ENCODE measurements at places on chromosomes 6 and 20.

DNA sequence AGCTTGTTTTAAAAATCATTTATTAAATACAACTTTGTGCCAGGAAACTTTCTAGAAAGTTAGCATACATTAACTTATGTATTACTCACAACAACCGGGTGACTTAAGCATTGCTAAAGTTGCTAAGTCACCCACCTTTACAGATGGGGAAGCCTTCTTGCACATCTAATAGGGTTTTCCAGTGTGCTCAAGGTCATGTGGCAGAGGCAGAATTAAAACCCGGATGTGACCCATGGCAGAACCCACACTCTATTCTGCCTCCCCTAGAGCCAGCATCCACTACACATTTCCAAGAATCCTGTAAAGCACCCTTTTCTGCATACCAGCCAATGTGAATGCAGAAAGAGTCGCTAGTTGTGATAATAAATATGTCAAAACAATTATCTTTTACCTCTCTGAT lies 13.4 kb downstream of the LINC00237 start:
- no peak for DNase-seq

- DNase-seq, result no peak
Observed at GRCh38 chr6:55299286-55299985, 27.8 kb upstream of the GFRAL start.

DNA sequence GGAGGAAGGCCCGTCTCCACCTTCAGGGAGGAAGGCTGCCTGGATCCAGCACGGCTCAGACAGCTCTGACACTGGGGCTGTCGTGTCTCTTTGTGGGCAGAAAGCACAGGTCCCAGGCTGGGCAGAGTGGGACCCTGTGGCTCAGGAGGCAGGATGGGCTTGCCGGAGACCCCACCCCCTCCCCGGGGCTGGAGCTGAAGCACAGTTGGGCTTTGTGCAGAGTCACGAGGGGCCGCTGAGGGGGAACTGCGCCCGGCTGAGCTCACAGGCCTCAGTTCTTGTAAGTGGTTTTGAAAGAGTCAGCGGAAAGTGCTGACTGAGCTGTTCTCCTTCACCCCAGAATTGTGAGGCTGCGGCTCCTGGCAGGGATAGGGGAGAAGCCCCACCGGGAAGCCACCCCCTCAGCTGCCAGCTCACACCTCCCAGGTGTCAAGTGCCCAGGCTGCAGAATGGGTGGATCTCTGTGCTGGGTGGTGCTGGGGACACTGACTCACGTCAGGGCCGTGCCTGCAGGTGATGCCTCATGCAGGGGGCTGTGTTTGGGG lies 145.5 kb upstream of the RNF24 start:
- peak; percentile 18 for DNase-seq

- peak; percentile 55 for DNase-seq
Observed at GRCh38 chr6:152309648-152310047, 327.5 kb downstream of the SYNE1 start.

DNA sequence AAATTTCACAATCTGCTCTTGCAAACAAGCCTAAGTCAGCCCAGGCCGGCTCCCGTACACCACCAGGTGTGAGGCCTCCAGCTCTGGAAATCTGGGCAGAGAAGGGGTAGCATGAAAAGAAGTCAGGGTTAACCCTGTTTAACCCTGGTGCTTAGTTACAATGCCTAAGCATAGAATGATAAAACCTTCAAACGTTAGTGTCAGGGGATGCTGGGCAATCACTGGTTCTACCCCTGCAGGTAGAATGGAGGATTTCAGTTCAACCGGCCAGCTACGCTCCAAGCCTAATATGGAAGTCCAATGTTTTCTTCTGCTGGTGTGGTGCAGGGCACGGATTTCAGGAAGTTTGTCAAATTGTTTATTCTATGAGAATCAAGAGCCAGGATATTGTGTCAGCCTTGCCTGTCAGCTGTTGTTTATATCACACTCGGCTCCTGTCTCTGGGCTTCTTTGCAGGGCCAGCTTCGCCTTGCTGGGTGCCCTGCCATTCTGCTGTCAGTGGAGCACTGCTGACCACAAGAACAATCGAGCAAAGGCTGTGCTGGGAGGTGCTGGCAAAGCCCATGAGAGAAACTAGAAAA lies 20.2 kb upstream of the CD93 start:
- DNase-seq, result no peak

- DNase-seq, result no peak
Observed at GRCh38 chr6:154297721-154298120, 58.9 kb downstream of the IPCEF1 start.

GRCh38 chr20:33730946-33731692 lies 677 bp upstream of the ZNF341 start:
- no peak for DNase-seq

Data from stimulated activated CD4-positive, alpha-beta T cell treated with anti-CD3 and anti-CD28 coated beads, Interleukin-4, amount 100 ng/mL, for 48 hours (primary cell).